A549 treated with Hydrocortisone at 1 μM for 4 hours (cell line): ENCODE measurements at places on chromosomes 12 and 14. TPM values are rescaled to one million over a fixed set of nuclear protein-coding genes. Genes with fewer than 3 reads are reported as not detected.

The SYT1 gene
- total RNA-seq: 4.1 to 7.0 TPM (median 5.3 TPM) in 5 replicates

The DLK1 gene
- total RNA-seq: 0.10 to 0.31 TPM (median 0.21 TPM) in 5 replicates

The LRTM2 gene
- total RNA-seq: 0.07 to 0.15 TPM in 2 of 5 replicates, not detected in the others

The PAX9 gene
- total RNA-seq: 2.5 to 3.5 TPM (median 3.0 TPM) in 5 replicates

The RIMBP2 gene
- 0.08 TPM in 1 of 5 replicates, not detected in the others for total RNA-seq

The TOX4 gene
- total RNA-seq: 63.5 to 74.1 TPM (median 69.5 TPM) in 5 replicates

The GLIPR1 gene
- 25.3 to 30.7 TPM (median 30.3 TPM) in 5 replicates for total RNA-seq

The NUMB gene
- 34.2 to 44.1 TPM (median 39.9 TPM) in 5 replicates for total RNA-seq

The PIANP gene
- 0.76 to 1.1 TPM (median 0.84 TPM) in 5 replicates for total RNA-seq

The C12orf42 gene
- total RNA-seq: not detected in 5 replicates

The PTPRR gene
- 0.21 to 0.46 TPM (median 0.36 TPM) in 5 replicates for total RNA-seq

The GRIP1 gene
- total RNA-seq: 2.6 to 4.2 TPM (median 3.1 TPM) in 5 replicates

The GPR84 gene
- 0.08 to 0.11 TPM in 2 of 5 replicates, not detected in the others for total RNA-seq
